ENCODE measurements at places on chromosomes 2 and 18.

- H3K27ac ChIP-seq = no peak overlapping the region
- H3K4me1 ChIP-seq = peaks cover 3% of the 10 kb centered on the region
- H3K27me3 ChIP-seq = no peaks in the 10 kb centered on the region
- H3K36me3 ChIP-seq = no peaks in the 10 kb centered on the region
- H3K4me3 ChIP-seq = no peak overlapping the region
These were observed 119.8 kb downstream of the PLEKHM3 start for GRCh38 chr2:207905546-207905945.

DNA sequence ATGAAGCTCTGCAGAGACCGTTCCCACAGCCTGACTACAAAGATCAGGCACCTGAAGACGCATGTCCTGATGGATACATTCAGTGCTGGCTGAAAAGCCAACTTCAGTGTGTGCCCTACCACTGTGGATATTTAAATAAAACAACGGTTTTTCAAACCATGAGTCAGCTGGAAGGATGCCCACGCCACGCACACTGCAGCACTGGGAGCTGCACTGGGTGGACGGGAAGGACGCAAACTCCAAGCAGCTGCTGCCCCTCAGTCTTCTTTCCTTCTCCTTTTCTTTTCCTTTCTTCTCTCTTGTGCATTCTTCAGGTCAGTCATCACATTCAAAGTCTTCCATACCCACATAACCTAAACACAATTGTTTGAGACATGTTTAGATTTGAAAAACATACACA, 7.9 kb downstream of the TMEM18 start:
- H3K27ac ChIP-seq = no peak overlapping the region
- H3K4me3 ChIP-seq = no peak overlapping the region
- no peak for DNase-seq
- H3K27me3 ChIP-seq = no peaks in the 10 kb centered on the region
- peaks cover 21% of the 10 kb centered on the region for H3K36me3 ChIP-seq

- H3K36me3 ChIP-seq = no peaks in the 10 kb centered on the region
- no peaks in the 10 kb centered on the region for H3K4me1 ChIP-seq
- H3K27me3 ChIP-seq = no peaks in the 10 kb centered on the region
- DNase-seq = no peak
- no peak overlapping the region for H3K4me3 ChIP-seq
These were observed 101.0 kb downstream of the HS6ST1 start for GRCh38 chr2:128217671-128218070.

- DNase-seq = no peak
- H3K27me3 ChIP-seq = no peaks in the 10 kb centered on the region
- H3K4me1 ChIP-seq = no peaks in the 10 kb centered on the region
- no peak overlapping the region for H3K27ac ChIP-seq
- no peak overlapping the region for H3K4me3 ChIP-seq
These were observed 27.5 kb downstream of the MAP2 start for GRCh38 chr2:209451209-209451834.

DNA sequence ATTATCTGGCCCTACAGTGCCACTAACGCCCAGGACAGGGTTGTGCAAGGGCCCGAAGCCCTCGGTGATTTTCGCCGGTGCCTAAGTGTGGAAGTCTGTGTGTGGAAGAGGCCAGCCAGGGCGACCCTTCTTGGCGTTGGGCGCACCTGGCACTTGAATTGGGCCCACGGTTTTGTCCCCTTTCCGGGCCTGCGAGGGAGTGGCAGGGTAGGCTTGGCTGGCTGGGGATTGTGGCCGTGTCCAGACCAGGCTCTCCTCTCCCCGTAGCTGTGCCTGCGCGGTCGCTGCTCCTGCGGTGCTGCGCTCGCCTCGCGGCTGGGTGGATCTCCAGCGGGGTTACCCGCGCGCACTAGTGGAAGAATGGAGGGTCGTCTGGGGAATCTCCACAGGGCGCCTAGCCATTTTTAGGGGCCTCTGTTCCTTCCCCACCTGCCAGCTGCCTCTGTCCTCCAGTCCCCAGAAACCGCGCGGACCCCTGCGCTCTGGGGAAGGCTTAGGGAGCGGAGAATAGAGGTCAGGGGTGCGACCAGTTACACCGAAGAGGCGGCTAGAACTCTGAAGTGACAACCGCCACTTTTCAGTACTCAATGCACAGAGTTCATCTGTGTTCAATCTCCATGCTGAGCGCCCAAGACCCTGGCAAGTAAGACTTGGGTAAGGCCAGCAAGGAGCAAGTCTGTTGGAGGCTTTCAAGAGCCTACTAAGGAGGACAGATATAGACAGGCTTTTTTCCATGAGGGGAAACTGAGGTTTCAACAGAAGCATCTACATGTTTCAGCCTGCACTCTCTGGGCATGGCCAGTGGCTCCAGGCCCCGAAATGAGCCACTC, 16.0 kb downstream of the EVX2 start:
- peaks cover 22% of the 10 kb centered on the region for H3K4me1 ChIP-seq
- peak; percentile 57 for DNase-seq
- H3K27ac ChIP-seq = no peak overlapping the region

GRCh38 chr2:191888400-191889166, 41.7 kb upstream of the CAVIN2 start:
- H3K27me3 ChIP-seq = no peaks in the 10 kb centered on the region
- no peak overlapping the region for H3K4me3 ChIP-seq
- DNase-seq = no peak

DNA sequence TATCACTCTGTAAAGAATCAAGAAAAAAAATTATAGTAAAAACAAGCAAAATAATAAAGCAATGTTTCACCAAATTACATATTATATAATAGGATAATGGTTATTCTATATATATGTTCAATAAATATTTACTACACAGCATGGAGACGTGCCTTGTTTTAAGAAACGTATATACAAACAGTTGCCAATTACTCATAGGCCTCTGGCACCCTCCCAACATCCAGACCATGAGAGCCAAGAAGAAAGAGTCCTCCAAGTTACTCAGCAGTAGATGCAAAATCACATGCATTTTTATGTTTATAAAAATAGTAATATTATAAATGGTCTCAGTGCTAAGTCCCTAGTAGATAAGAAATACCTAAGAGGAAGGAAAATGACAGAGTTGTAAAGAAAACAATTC, 64.8 kb downstream of the REV1 start:
- peaks cover 18% of the 10 kb centered on the region for H3K4me1 ChIP-seq
- no peaks in the 10 kb centered on the region for H3K27me3 ChIP-seq
- no peak overlapping the region for H3K27ac ChIP-seq

DNA sequence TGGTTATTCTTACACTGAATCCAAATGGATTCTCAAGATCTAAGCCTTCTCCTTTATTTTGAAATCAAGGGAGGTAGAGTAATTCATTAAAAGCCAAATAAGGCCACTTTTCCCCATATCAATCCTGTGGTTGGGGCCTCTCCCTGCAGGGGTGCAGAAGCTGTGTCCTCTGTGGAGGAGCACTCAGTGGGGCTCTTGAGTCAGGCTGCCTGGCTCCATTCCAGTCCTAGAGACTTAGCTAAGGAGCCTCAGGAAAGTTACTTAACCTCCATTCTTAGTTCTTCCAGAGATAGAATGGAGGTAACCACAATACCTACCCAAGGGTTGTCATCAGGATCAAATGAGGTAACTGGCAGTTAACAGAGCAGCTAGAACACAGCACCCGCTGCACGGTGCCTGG, 564.3 kb downstream of the CMPK2 start:
- H3K27me3 ChIP-seq = no peaks in the 10 kb centered on the region
- no peaks in the 10 kb centered on the region for H3K36me3 ChIP-seq
- H3K4me1 ChIP-seq = no peaks in the 10 kb centered on the region
- no peak overlapping the region for H3K4me3 ChIP-seq

- H3K4me1 ChIP-seq = peaks cover 14% of the 10 kb centered on the region
- H3K36me3 ChIP-seq = no peaks in the 10 kb centered on the region
- H3K27me3 ChIP-seq = no peaks in the 10 kb centered on the region
- H3K27ac ChIP-seq = no peak overlapping the region
These were observed 99.5 kb upstream of the RNF152 start for GRCh38 chr18:61992285-61992684.

DNA sequence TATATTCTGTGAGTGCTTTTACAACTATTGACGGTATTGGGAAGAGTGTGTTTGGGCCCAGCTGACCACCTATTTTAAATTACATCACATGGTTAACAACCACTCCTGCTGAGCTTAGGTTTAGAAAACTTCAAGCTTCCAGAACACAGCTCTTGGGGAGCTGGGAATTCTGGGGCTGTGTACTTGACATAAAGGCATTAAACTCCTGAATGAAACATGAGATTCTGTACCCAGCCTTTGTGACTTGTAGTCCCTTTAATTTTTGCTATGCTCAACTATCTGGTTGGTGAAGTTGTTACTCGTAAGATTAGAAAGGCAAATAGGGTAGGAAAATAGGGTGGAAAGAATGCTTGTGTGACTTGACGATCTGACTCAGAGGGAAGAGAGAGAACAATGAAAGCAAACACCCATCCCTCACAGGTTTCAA, 66.9 kb downstream of the LTBP1 start:
- H3K27ac ChIP-seq = peak overlapping the region; percentile 24
- H3K27me3 ChIP-seq = no peaks in the 10 kb centered on the region
- no peaks in the 10 kb centered on the region for H3K4me1 ChIP-seq
- no peak for DNase-seq

GRCh38 chr18:68928762-68929675, 131.1 kb downstream of the CCDC102B start:
- no peaks in the 10 kb centered on the region for H3K4me1 ChIP-seq
- H3K27ac ChIP-seq = no peak overlapping the region
- H3K27me3 ChIP-seq = no peaks in the 10 kb centered on the region
- no peak for DNase-seq
- no peaks in the 10 kb centered on the region for H3K36me3 ChIP-seq
- no peak overlapping the region for H3K4me3 ChIP-seq

DNA sequence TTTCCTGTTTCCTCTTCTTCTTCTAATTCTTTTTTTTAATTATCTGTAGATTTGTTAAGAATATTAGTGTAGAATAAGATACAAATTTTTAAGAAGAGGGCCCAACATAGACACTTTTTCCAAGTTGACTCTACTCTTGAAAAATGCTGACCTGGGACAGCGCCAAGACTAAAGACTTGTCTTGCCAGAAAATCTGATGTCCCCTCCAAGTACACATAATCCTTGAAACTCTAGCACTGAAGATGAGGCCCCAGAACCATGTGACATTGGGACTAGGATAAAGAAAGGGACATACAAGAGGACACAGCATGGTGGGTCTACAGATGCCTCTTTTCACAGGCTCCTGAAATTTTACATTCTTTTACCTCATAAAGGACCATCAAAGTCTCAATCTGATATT, 271.6 kb upstream of the SESTD1 start:
- no peak for DNase-seq
- H3K4me3 ChIP-seq = no peak overlapping the region
- H3K4me1 ChIP-seq = no peaks in the 10 kb centered on the region
- no peak overlapping the region for H3K27ac ChIP-seq

- peaks cover 3% of the 10 kb centered on the region for H3K36me3 ChIP-seq
- peaks cover 2% of the 10 kb centered on the region for H3K4me1 ChIP-seq
- no peak overlapping the region for H3K27ac ChIP-seq
- H3K27me3 ChIP-seq = no peaks in the 10 kb centered on the region
- no peak for DNase-seq
These were observed 1.6 kb downstream of the CCDC88A start for GRCh38 chr2:55418072-55418471.

DNA sequence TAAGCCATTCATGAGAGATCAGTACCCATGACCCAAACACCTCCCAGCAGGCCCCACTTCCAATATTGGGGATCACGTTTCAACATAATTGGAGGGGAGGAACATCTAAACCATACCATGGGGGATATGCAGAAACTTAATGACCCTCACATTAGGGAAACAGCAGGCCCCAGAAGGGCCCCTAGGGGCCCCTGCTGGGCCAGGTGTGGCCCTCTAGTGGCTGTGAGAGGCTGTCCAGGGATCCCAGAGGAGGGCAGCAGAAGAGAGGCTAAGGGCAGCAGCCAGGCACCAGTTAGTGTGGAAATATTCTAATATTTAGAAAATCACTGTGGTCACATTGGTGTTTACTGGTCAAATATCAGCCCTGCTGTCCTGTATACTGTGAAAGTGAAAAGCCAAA, 49.3 kb upstream of the ANKRD44 start:
- no peaks in the 10 kb centered on the region for H3K36me3 ChIP-seq
- no peak overlapping the region for H3K27ac ChIP-seq
- H3K27me3 ChIP-seq = no peaks in the 10 kb centered on the region
- no peak overlapping the region for H3K4me3 ChIP-seq
- H3K4me1 ChIP-seq = no peaks in the 10 kb centered on the region
- no peak for DNase-seq

DNA sequence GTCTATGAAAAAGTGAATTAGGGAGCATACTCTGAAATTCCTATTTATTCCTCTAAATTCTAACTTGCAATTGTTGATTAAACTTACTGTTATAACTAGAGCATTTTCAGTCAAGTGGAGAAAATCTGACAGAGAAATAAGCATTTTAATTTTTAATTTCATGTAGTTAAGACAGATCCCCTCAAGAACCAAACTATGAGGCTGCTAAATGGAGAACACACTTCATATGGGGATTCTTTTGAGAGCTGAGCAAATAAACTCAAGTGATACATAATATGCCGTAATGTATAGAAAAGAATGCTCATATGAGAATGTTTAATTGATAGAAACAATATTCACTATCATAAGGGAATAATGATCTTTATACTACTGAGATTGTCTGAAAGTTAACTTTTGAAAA, 340.8 kb downstream of the ERBB4 start:
- H3K4me3 ChIP-seq = no peak overlapping the region
- H3K36me3 ChIP-seq = no peaks in the 10 kb centered on the region
- H3K27ac ChIP-seq = no peak overlapping the region
- no peaks in the 10 kb centered on the region for H3K27me3 ChIP-seq
- no peaks in the 10 kb centered on the region for H3K4me1 ChIP-seq

GRCh38 chr2:45390441-45390840, 220.6 kb downstream of the SRBD1 start:
- H3K4me1 ChIP-seq = no peaks in the 10 kb centered on the region
- H3K27me3 ChIP-seq = no peaks in the 10 kb centered on the region
- DNase-seq = peak; percentile 32
- no peak overlapping the region for H3K4me3 ChIP-seq

DNA sequence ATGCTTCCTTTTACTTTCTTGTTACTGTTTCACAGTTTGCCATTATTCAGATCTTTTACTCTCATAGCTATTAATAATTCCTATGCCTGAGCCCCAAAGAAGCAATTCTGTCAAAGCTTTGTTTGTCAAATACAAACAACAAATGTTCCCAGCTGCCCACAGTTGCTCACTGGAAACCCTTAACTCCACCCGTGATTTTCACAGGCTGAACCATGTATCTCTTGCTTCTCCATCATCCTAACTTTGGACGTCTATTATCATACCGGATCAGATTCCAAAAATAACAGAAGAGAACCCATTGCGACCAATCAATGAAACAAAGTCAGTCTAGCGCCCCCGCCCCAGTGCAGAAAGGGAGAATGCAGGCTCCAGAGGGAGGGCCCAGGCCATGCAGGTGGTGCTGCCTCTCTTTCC, 24.2 kb downstream of the COLEC12 start:
- no peak for DNase-seq
- no peaks in the 10 kb centered on the region for H3K27me3 ChIP-seq
- H3K4me3 ChIP-seq = no peak overlapping the region
- no peak overlapping the region for H3K27ac ChIP-seq
- H3K36me3 ChIP-seq = no peaks in the 10 kb centered on the region
- H3K4me1 ChIP-seq = no peaks in the 10 kb centered on the region
